ENCODE measurements at places on chromosomes 6 and 20. TPM values are rescaled to one million over a fixed set of nuclear protein-coding genes. Genes with fewer than 3 reads are reported as not detected.

The LPIN3 gene
- 3.4 TPM for total RNA-seq

The SLC13A3 gene
- 4.2 TPM for total RNA-seq

The CALHM5 gene
- total RNA-seq, result 6.8 TPM

The LHFPL5 gene
- not detected for total RNA-seq

The SLC22A23 gene
- 7.8 TPM for total RNA-seq

The DDO gene
- total RNA-seq, result 2.3 TPM

The SOX4 gene
- 12.4 TPM for total RNA-seq

The SRSF3 gene
- 181 TPM for total RNA-seq

The RIPOR2 gene
- total RNA-seq, result 1.4 TPM

The ADISSP gene
- 37.7 TPM for total RNA-seq

The SMOC2 gene
- not detected for total RNA-seq

The HLA-DRA gene
- total RNA-seq, result 0.45 TPM

The RSPO3 gene
- total RNA-seq, result 7.9 TPM

The NT5E gene
- total RNA-seq, result 67.2 TPM

The KCNB1 gene
- 0.41 TPM for total RNA-seq

The RFX6 gene
- not detected for total RNA-seq

The CLDN20 gene
- total RNA-seq, result not detected
